Esophagus squamous epithelium (tissue), 5 donors: ENCODE measurements at places on chromosomes 4 and X.

DNA sequence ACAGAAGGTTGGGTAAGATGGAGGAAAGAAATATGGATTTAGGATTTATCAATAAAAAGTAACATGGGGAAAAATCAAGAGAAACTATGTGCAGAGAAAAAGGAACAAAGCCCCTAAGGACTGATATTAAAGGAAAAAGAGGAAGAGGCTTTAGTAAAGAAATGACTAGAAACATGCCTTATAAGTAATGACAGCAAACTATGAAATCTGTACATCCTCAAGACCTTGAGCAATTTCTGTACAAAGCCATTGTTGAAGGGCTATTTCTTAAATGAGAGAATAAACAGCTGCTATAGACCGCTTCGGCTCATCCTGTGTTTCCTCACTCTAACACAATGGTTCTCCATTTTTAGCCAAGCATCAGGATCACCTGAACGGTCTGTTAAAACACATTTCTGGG lies 180.3 kb upstream of the ATOH1 start:
- DNase-seq: no peak

DNA sequence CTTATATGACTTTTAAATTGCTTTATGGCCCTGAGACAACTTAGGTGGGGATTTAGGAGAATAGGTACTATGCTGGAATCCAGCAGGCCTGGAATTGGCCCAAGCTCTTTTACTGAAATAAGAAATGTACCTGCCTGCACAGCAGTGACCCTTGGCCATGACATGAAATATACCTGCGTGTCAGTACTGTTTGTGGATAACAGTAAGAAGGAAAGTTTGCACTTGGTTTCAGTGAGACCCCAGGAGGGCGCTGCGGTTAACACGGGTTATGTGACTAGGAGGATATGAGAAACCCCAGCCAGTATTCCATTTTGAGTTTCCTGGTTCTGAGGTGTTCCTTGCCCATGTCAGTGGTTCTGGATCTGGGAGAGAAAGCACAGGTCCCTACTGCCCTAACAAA lies 5.3 kb downstream of the MTM1 start:
- DNase-seq: no peak

DNA sequence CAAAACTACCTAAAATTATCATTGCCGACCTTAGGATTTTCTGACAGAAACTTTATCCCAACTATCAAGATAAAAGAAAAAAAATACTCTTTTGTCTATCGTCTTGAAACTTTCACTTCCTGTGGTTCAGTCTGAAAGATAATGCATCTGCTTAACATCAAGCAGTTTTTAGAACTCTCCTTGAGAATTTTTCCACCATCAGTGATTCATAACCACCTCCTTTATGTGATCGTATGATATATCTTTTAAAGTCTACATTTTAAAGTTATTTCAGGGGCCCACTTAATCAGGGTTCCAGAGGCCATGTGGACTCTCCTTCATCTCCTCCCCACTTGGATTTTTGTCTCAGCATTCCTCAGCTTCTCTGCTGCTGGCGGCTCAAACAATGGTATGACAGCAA lies 272.8 kb upstream of the TENM3 start:
- no peak for DNase-seq

DNA sequence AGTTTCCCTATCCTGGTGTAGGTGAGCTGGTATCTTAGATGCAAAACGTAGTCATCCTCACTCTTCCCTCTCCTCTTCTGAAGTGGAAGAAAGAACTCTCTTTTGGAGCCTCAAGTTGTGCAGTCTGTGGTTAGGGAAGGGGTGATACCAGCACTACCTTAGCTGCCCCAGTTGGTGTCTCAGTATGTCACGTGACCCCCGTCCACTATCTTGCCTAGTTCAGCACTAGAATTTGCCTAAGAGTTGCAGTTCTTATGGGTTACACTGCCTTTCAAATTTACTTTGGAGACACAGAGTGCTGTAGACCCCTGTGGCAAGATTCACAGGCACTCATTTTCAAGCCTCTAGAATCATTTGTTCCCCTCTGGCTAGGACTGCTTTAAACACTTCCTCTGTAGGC lies 322.8 kb upstream of the EDA2R start:
- DNase-seq: no peak

DNA sequence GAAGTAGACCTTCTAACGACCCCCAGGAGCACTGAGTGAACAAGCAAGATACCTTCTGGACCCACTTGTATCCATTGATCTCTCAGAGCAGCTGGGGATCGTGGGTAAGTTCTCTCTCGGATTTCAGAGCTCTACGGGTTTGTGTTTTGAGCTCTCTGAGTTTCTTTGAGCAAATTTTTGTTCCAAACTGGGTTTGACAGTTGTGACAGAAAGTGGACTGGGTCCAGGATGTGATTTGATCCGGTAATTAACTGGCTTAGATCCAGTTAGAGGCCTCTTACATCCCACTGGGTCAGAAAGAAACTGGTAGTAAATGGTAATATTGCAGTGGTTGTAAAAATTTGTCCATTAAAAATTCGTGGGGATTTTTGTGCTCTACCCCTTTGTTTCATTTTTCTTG lies 459.2 kb downstream of the INPP4B start:
- DNase-seq: no peak

GRCh38 chr4:77127837-77128621 lies 29.0 kb upstream of the CCNG2 start:
- DNase-seq: no peak

DNA sequence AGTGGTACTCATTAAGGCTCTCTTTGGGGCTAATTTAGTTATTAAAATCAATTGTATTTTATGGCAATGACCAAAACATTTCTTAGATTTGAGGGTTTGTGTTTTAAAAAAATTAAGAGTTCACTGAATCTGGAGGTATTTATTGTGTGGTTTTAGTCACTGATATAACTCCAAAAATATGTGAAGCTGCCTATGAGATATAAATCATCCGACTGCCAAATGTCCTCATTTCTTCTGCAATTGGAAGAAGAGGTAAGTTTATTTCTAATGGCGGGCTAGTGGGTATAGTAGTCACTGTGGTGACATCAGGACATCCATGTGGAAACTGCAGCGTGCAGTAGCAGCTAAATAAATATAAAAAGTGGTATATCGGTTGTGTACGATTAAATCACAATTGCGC lies 205.5 kb downstream of the MID1 start:
- no peak for DNase-seq

DNA sequence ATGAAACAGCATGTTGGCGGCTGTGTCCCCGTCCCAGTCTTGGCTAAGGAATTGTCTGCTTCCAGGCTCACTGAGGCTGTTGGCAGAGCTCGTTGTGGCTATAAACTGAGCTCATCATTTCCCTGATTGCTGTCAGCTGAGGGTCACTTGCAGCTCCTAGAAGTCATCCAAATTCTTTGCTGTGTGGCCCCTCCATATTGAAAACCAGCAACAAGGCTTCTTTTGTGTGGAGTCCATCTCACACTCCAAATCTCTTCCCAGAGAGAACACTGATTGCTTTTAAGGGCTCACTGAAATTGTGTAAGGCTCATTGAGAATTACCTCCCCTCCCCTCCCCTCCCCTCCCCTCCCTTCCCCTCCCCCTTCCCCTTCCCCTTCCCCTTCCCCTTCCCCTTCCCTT lies 23.3 kb downstream of the TBC1D14 start:
- no peak for DNase-seq

DNA sequence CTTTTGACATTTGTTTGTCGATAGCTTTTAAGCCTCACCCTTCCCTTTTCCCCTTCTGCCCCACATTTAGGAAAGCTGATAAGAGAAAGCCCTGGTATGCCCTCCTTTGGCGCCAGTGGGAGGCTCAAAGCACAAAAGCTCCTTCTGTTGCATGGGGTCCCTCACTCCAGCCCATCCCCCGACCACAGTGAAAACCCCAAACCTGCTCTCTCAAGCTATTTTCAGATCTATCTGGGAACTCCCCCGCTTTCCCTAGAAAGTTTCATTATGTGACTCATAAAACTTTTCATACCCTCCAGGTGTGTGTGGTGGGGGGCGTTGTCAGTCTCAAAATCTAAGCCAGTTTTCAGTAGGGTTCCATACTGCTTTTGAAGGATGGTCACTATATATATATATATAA lies 259.0 kb upstream of the PCDH7 start:
- DNase-seq: no peak

DNA sequence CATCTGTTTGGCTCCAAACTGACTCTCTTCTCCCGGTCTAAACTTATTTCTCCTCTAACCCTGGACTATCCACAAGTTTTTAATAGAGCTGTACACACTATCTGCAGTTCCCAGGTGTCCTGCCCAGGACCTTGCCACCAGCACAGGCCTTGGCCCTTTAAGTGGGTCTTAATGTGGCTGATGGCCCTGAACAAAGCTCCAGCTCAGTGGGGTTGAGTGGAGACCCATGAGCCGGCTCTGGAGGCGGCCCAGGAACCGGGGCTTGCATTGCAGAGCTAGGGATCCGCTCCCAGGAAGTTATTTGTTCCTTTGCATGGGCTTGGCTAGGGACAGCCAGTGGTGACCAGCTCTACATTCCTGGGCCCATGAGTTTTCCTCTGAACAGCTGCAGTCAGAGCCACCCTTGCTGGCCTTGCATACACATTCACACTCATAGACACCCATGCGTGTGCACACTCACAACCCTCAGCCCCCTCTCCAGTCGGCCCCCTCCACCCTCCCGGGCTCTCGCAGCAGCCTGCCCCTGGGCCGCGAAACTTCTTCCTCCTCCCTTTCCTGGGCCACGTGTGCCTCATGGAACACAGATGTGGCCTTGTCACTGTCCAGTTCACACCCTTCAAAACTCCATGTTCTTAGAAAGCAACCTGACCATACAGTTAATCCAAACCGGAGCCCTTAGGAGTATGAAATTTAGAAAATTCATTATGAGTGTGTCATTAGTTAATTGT lies 58.2 kb downstream of the GPR143 start:
- no peak for DNase-seq

GRCh38 chrX:55867181-55867651 lies 149.7 kb downstream of the RRAGB start:
- DNase-seq: no peak

DNA sequence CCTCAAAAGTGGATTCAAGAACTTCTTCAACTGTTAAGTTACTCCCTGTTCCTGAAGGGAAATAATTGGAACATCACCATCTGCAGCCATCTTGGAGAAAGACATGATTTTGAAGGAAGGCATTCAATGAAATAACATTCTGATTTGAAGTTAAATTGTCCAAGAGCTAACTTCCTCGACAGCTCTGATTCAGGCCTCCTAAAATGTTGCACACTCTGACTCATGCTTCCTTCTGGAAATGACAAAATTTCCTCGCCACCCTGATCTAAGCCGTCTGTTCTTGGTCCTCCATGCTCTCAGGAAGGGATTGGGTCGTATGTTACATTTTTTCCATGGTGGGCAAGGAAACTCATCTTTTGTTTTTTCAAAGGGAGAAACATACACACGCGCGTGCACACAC lies 496.9 kb upstream of the DIPK2B start:
- DNase-seq: no peak

DNA sequence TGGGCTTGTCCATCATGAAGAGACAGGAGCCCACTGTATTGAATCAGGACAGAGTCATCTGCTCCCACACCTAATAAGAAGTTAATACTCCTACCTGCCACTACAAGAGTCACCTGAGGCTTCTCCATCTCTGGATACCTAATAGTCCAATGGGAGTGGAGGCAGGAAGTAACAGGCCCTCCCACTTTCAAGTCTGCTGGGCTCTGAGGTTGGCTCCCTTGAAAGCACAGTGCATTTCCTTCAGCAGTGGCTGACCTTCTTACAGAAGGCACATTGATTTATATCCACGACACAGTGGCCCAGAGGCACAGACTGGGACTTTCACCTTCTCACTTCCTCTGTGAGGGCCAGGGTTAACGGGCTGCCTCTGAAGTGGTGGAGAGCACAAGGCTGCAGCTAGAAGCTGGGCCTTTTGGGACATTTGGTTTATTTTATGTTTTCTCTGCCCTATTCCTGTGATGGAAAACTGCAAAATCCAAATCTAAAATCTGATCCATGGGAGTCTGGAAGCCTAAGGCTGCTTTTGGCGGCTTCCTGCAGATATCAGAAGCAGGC lies 38.1 kb downstream of the FRG2 start:
- no peak for DNase-seq

GRCh38 chr4:108596344-108596743 lies 24.0 kb upstream of the RPL34 start:
- no peak for DNase-seq

DNA sequence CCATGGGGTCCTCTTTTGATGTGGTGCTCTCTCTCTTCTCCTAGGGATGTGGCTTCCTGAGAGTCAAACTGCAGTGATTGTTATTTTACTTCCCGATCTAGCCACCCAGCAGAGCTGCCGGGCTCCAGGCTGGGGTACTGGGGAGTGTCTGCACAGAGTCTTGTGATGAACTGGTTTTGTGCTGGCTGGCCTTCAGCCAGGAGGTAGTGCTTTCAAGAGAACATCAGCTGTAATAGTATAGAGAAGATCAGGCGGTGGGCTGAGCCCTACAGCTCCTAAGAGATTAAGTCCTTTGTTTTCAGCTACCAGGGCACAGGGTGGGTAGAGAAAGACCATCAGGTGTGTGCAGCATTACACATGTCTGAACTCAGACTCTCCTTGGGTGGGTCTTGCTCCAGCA lies 59.0 kb upstream of the AGTR2 start:
- DNase-seq: no peak

DNA sequence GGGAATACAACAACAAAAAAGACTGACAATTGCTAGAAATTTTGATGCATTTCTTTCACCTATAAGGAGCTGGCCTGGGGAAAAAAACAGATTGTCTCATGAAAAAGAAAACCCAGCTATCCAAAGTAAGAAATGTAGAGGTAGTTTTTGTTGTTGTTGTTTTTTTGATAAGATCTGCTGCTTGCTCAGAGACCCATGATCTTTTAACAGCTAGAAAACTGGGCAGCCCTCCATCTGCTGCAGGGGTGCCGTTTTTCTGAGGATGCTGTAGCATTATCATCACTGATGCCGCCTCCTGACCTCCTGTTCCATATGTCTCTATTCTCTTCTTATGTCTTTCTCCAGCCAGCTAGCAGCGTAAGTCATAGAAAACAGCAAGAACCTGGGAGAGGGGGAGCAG lies 98.3 kb downstream of the BMPR1B start:
- no peak for DNase-seq

DNA sequence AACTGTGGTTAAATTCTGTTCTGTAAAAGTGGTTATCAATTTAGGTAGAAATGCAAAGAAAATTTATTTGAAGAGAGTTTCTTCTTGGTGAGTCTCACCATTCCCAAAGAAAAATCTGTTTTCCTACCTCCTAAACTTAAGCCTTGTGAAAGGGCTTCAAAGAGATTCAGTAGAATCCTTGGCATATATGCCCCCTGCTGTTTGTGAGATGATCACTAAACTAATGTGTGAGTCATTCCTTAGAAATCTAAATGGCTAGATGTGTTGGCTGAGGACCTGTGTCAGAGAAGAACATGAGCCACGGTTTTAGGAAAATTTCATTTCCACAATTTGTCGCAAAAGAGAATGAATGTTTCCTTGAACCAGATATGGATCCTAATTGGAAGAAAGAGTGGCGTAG lies 260.9 kb downstream of the SLC7A11 start:
- no peak for DNase-seq

- DNase-seq: no peak
These were observed 46.6 kb downstream of the ADAMTS3 start for GRCh38 chr4:72522440-72522839.

GRCh38 chr4:82033862-82034261 lies 339.9 kb downstream of the HNRNPD start:
- DNase-seq: no peak

GRCh38 chr4:148261848-148262247 lies 180.4 kb downstream of the NR3C2 start:
- no peak for DNase-seq
